Sigmoid colon (tissue), 7 donors: ENCODE measurements at places on chromosomes 12 and 14. TPM values are rescaled to one million over a fixed set of nuclear protein-coding genes. Genes with fewer than 3 reads are reported as not detected.
A peak's percentile ranks its signal among the peaks of the same experiment; 100 is the strongest.

TSFM gene
- 49.3 TPM for polyA plus RNA-seq

GRCh38 chr12:29634057-29634456, 136.6 kb upstream of the OVCH1 start:
- H3K27me3 ChIP-seq = no peaks in the 10 kb centered on the region
- H3K27ac ChIP-seq = no peak overlapping the region
- DNase-seq = no peak
- no peak overlapping the region for H3K4me3 ChIP-seq

DNA sequence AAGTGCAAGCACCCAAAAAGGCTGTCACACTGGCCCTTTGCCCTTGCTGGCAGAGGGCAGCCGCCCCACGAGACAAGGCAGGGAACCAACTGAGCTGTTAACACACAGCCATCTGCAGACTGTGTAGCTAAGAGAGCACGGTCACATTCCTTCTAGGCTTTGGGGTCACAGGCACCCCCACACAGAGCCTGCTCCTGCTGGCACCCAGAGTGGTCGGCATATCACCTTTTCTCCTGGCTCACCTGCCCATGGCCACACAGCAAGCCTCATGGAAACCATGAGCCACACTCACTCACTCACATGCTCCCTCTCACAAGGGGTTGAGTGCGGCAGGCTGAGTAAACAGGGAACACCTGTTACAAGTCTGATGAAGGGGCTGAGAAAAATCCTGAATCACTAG, 214.5 kb downstream of the PCNX1 start:
- no peaks in the 10 kb centered on the region for H3K36me3 ChIP-seq
- no peaks in the 10 kb centered on the region for H3K4me1 ChIP-seq
- no peak for DNase-seq

DNA sequence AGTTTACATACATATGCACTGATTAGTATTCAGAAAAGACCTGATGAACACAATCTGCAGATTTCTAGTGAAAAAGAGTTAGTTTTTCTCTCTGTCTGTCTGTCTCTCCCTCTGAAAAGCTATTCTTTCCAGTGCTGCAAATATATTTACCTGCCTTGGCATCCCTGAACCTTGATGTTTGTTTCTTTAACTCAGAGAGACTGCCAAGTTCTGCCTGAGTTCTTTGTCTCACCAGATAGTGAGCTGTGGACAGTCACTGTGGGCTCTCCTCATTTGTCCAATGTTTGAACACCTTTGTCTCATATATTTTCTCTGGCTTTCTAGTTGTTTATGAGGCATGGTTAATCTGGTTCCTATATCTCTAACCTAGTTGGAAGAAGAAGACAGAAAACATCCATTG, 250.4 kb downstream of the SOX5 start:
- no peak overlapping the region for H3K27ac ChIP-seq
- H3K36me3 ChIP-seq = no peaks in the 10 kb centered on the region
- no peaks in the 10 kb centered on the region for H3K4me1 ChIP-seq
- DNase-seq = no peak
- no peak overlapping the region for H3K4me3 ChIP-seq

DNA sequence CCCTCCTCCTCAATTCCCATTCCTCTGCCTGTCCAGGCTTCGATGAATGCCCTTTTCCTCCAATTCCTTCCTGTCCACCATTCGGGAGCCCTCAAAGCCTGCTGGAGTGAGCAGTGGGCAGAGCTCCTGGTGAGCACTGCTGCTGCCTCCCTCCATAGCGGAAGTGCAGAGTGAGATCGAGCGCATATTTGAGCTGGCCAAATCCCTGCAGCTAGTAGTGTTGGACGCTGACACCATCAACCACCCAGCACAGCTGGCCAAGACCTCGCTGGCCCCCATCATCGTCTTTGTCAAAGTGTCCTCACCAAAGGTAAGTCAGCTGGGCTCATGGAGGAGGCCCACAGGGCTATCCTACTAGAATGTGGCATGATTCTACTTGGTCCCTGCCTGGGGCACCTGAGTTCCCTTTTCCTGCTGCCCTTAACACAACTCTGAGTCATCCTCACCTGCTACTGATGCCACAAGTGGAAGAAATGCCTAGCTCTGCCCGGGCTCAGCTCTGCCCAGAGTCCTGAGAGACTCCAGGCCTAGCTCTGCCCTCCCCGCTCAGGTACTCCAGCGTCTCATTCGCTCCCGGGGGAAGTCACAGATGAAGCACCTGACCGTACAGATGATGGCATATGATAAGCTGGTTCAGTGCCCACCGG, 8.0 kb downstream of the CACNB3 start:
- no peak for DNase-seq
- peaks cover 18% of the 10 kb centered on the region for H3K36me3 ChIP-seq
- H3K27ac ChIP-seq = no peak overlapping the region

- no peaks in the 10 kb centered on the region for H3K36me3 ChIP-seq
- no peak for DNase-seq
- H3K27ac ChIP-seq = no peak overlapping the region
These were observed 12.6 kb upstream of the DDX47 start for GRCh38 chr12:12800406-12801180.

DNA sequence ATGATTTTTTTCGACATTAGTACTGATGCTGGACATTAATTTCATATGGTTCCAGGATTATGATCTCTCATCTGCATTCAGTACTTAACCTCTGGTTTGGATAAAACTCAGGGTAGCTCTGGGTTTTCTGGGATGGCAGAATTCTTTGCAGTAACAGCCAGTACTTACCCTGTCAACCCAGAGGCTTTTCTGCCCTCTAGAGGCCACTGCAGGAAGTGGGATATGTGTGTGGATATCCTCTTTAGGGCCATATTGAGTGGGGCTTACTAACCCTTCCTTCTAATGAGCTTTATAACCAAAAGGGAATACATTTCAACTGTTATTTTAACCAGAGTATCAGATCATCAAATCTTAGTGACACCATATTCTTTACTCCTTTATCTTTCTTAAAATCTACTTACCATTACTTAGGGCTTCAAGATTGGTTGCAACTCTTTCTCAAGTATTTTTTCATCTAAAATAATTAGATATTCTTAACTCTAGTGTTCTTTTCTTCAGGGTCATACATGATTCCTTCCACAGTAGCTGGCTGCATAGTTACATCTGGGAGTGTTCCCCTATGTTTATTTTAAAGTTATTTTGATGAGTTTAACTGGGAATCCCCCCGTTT, 488.0 kb upstream of the STXBP6 start:
- H3K36me3 ChIP-seq = no peaks in the 10 kb centered on the region
- no peak for DNase-seq
- H3K27me3 ChIP-seq = no peaks in the 10 kb centered on the region
- H3K4me1 ChIP-seq = no peaks in the 10 kb centered on the region
- H3K27ac ChIP-seq = no peak overlapping the region

PTGER2 gene
- 3.0 TPM for polyA plus RNA-seq

DNA sequence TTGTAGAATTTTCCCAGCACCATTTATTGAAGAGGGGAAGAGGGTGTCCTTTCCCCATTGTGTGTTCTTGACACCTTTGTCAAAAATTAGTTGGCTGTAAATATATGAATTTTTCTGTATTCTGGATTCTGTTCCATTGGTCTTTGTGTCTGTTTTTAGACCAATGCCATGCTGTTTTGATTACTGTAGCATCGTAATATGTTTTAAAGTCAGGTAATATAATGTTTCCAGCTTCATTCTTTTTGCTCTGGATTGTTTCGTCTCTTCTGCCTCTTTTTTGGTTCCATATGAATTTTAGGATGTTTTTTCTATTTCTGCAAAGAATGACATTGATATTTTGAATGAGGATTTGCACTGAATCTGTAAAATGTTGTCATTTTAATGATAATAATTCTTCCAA, 331.9 kb upstream of the RGS6 start:
- no peaks in the 10 kb centered on the region for H3K36me3 ChIP-seq
- no peak for DNase-seq
- H3K27me3 ChIP-seq = no peaks in the 10 kb centered on the region

FLVCR2 gene
- 4.9 TPM for polyA plus RNA-seq

ACOT6 gene
- not detected for polyA plus RNA-seq

ARHGAP9 gene
- polyA plus RNA-seq = 54.7 TPM

LGR5 gene
- 0.23 TPM for polyA plus RNA-seq

- H3K27ac ChIP-seq = no peak overlapping the region
- peaks cover 84% of the 10 kb centered on the region for H3K27me3 ChIP-seq
- H3K4me1 ChIP-seq = peaks cover 51% of the 10 kb centered on the region
- no peaks in the 10 kb centered on the region for H3K36me3 ChIP-seq
These were observed 831 bp upstream of the NKX2-1 start for GRCh38 chr14:36520601-36521525.

KLHDC1 gene
- 0.46 TPM for polyA plus RNA-seq

RNF212B gene
- polyA plus RNA-seq = not detected

SCNN1A gene
- 169 TPM for polyA plus RNA-seq

DNA sequence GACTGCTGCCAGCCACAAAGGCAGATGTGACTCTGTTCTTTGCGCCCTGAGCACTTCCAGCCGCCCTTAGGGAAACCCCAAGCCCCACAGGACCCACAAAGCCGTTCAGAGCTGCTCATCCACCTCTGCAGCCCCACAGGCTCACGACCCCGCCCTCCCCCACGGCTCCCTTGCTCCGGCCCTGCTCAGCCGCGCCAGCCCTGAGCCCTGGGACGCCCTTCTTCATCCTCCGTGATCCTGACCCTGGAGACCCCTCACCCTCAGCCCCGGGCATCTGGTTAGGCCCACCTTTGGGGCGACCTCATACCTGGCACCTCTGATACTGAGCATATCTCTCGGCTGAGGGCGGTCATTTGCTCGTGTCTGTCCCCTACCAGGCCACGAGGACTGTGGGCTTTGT, 125.8 kb upstream of the EVL start:
- H3K4me3 ChIP-seq = no peak overlapping the region
- H3K4me1 ChIP-seq = no peaks in the 10 kb centered on the region
- H3K36me3 ChIP-seq = peaks cover 31% of the 10 kb centered on the region
- H3K27ac ChIP-seq = no peak overlapping the region
- DNase-seq = no peak
- H3K27me3 ChIP-seq = no peaks in the 10 kb centered on the region

DNA sequence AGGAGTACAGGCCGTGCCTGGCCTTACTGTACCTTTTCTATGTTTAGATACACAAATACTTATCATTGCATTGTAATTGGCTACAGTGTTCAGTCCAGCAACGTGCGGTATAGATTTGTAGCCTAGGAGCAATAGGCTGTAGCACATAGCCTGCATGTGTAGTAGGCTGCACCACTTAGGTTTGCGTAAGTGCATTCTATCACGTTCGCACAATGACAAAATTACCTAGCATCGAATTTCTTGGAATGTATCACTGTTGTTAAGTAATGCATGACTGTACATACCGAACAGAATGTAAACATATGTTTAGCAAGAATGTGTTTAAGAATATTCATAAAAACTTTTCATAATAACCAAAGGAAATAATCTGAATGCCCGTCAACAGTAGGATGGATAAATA, 31.9 kb downstream of the VRTN start:
- no peaks in the 10 kb centered on the region for H3K4me1 ChIP-seq
- H3K4me3 ChIP-seq = no peak overlapping the region
- no peak for DNase-seq

AQP6 gene
- polyA plus RNA-seq = not detected

HRK gene
- polyA plus RNA-seq = 0.38 TPM

DNA sequence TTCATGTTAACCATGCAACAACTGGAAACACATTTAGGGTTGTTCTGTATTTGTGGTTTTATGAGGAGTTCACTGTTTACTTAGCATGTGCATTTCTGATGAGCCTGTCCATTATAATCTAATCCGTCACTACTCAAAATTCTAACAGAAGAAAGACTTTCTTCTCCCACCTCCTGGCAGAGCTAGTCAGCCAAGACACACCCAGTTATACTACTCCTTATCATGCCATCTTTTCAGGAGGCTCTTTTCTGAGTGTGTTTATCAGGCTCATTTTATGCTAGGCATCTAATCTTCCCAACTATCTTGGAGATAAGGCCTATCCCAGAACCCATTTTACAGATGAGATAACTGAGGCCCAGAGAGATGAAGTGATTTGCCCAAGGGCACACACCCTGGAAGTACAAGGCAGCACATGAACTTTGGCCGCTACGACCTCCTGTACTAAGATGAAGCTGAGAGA, 10.4 kb upstream of the MED13L start:
- no peak overlapping the region for H3K4me3 ChIP-seq
- no peaks in the 10 kb centered on the region for H3K27me3 ChIP-seq
- H3K36me3 ChIP-seq = no peaks in the 10 kb centered on the region
- no peaks in the 10 kb centered on the region for H3K4me1 ChIP-seq
- no peak for DNase-seq
- H3K27ac ChIP-seq = no peak overlapping the region

- H3K27ac ChIP-seq = no peak overlapping the region
- H3K4me1 ChIP-seq = no peaks in the 10 kb centered on the region
- no peaks in the 10 kb centered on the region for H3K27me3 ChIP-seq
These were observed 129.2 kb upstream of the EVL start for GRCh38 chr14:99936056-99936455.

GRCh38 chr12:29744365-29744764, 39.4 kb downstream of the TMTC1 start:
- no peak overlapping the region for H3K4me3 ChIP-seq
- no peaks in the 10 kb centered on the region for H3K36me3 ChIP-seq

GRCh38 chr12:93841671-93842070, 164.5 kb downstream of the CRADD start:
- H3K36me3 ChIP-seq = no peaks in the 10 kb centered on the region
- no peak overlapping the region for H3K27ac ChIP-seq
- H3K4me3 ChIP-seq = no peak overlapping the region
- no peak for DNase-seq

GOLT1B gene
- polyA plus RNA-seq = 18.0 TPM

- H3K4me3 ChIP-seq = no peak overlapping the region
- no peaks in the 10 kb centered on the region for H3K4me1 ChIP-seq
- no peak for DNase-seq
- no peaks in the 10 kb centered on the region for H3K36me3 ChIP-seq
- no peak overlapping the region for H3K27ac ChIP-seq
These were observed 8.9 kb upstream of the MSRB3 start for GRCh38 chr12:65269603-65270002.

GRCh38 chr12:119713551-119714031, 45.7 kb downstream of the PRKAB1 start:
- no peaks in the 10 kb centered on the region for H3K27me3 ChIP-seq
- DNase-seq = no peak
- H3K36me3 ChIP-seq = no peaks in the 10 kb centered on the region
- no peak overlapping the region for H3K4me3 ChIP-seq
- H3K27ac ChIP-seq = no peak overlapping the region

- H3K27me3 ChIP-seq = no peaks in the 10 kb centered on the region
- peaks cover 4% of the 10 kb centered on the region for H3K4me1 ChIP-seq
- DNase-seq = no peak
- H3K27ac ChIP-seq = peak overlapping the region; percentile 55
- H3K4me3 ChIP-seq = no peak overlapping the region
These were observed 88.2 kb downstream of the CHGA start for GRCh38 chr14:93011141-93011529.

DNA sequence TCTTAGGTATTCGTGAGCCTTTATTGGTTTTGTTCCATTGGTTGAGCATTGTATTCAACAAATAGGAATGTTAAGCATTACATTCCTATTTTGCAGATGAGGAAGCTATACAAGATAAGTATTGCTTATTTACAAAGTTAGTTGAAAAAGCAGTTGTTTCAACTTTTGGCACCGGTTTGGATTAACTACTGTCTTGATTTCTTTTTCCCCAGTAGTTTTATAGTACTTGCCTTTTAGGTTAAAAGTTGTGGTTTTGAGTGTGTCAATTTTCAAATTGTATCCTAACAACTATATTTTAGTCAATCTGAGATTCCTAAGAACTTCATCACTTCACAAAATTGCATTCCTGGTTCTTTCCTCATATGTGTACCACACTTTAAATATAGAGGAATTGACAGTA, 23.8 kb upstream of the MBIP start:
- no peaks in the 10 kb centered on the region for H3K4me1 ChIP-seq
- no peak overlapping the region for H3K4me3 ChIP-seq
- no peaks in the 10 kb centered on the region for H3K36me3 ChIP-seq
- no peak for DNase-seq
- no peak overlapping the region for H3K27ac ChIP-seq
